H9 (cell line): ENCODE measurements at places on chromosomes 16 and 17. TPM values are rescaled to one million over a fixed set of nuclear protein-coding genes. Genes with fewer than 3 reads are reported as not detected.
A peak's percentile ranks its signal among the peaks of the same experiment; 100 is the strongest.

DNA sequence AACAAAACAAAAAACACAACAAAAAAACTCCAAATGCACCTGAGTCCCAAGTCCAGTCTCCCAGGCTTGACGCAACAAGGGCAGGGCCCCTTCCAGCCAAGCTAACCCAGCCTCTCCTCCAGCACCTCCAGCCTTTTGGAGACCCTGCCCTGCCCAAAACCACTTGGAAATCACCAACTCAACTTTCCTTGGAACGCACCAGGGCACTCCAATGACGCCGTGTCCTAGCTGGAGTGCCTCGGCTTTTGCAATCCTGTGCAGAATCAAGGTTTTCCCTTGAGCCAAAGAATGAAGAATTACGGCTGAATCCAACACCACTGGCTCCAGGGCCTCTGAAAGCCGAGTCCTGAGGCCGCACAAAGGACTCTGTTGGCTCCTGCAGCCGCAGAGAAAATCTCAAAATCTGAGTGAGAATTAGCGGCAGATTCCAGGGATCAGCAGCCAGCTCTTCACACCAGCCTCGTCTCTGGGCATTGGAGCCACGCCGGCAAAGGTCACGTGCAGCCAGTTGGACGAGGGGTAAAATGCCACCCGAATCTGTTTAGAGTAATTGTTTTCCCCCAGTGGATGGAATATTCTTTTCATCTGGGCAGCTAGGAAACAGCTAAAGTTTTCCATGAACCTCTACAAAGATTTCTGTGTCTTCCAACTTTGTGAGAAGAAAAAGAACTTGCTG, 9.7 kb upstream of the BAIAP2 start:
- DNase-seq = no peak

DNA sequence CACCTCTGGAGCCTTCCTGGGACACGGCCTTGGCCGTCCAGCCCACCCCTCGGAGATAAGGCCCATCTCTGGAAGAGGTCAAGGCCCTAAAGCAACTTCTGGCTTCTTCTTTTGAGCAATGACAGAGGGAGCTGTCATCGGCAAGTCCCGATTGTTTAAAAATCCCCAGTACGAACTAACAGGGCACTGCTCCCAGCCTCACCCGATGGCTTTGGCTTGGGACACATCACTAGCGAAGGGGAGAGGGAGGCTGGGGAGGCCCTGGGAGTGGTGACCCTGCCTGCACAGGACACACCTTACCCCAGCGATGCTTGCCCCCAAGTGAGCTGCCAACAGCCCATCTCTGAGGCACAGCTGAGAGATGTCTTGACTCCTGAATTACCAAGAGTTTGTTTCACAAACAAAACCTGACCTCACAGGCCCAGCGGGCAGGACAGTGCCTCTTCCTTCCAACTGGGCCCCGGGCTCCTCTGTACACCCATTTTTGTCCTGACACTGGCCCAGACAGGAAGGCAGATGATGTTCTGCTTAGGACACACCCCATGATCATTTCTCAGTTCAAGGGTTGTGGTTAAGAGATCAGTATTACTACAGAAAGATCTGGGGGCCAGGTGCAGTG, 4.8 kb downstream of the SYNGR2 start:
- DNase-seq = no peak

GRCh38 chr16:6165330-6165979, 1067.9 kb upstream of the EEF2KMT start:
- DNase-seq = no peak

- no peak for DNase-seq
Observed at GRCh38 chr17:58537266-58537665, 22.8 kb upstream of the MTMR4 start.

- no peak for DNase-seq
Observed at GRCh38 chr16:76421571-76421970, 144.4 kb downstream of the CNTNAP4 start.

DNA sequence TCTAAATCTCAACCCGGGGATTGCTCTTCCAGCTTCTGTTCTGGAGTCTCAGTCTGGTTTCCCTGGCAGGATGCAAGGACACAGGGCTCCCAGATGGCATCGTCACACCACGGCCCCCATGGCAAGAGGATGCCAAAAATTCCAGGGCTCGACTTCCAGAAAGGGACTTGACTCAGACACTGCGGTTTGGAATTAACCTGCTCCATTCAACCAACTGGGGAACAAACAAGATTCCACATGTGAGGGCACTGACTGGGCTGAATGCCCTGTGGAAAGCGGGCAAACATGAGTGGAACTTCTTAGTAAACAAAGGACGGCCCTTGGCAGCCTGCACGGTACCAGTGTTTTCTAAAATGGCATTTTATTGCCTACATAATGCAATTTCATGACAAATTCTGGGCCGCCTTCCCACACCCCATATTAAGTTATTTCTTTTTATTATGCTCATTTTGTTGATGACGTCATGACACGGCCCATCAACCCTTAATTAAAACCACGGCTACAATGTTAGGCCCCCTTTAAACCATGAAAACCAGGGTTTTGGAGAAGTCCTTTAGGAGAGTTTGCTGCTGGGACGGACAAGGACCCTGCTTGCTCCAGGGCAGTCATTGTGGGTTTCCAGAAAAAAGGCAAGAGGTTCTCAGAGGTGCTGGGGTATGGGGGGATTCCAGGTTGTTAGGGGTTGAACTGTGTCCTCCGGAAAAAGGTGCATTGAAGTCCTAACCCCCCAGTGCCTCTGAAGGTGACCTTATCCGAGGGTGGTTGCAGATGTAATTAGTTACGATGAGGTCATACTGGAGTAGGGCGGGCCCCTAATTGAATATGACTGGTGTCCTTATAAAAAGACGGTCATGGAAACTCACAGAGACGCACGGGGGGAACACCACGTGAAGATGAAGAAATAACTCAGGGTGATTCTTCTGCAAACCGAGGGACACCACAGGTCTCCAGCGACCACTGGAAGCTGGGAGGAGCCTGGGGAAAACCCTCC, 205.6 kb downstream of the FOXL1 start:
- no peak for DNase-seq

GRCh38 chr16:4454623-4455022, 19.8 kb downstream of the NMRAL1 start:
- peak; percentile 47 for DNase-seq

GRCh38 chr17:15943971-15944758, 765 bp upstream of the ADORA2B start:
- no peak for DNase-seq

DNA sequence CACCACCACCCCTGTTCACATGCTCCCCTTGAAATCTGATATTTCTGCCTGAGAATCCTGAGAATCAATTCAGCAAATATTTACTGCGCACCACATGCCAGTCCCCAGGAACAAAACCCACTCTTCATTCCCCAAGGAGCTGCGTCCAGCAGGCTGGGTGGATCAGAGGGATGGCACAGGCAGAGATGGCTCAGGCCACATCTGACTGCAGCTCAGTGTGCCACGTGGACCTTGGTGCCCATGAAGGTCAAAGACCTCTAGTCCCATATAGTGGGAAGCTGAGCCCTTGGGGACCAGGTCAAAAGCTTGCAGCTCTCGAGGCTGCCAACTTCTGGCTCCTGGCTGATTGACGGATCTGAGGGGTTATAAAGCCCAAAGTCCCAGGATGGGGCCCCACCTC, 31.8 kb downstream of the CD300LF start:
- no peak for DNase-seq

- no peak for DNase-seq
Observed at GRCh38 chr16:79938575-79938974, 338.0 kb upstream of the MAF start.

DNA sequence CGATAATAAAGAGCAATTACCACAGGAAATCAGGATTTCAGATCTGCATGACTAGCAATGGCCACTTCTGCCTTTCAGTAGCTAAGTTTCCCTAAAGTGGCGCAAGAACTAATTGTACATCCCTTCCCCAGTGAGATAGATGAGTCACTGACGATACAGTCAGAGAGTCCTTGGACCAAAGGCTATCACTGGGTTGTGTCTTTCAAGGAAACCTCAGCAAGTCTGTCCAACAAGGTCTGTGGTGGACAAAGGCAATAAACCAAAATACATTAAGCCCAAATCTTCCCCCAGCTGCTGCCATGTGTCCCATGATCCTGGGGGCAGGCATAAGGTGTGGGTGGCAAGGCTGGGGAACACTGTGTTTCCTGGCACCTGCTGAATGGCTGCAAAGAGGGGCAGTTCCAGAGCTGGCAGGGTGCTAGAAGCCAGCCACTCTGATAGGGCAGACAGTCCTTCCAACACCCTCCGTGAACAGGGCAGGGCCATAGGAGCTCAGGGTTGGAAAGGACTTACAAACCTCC, 20.5 kb upstream of the MTMR4 start:
- DNase-seq = peak; percentile 26

GRCh38 chr16:19446886-19447285, 29.2 kb downstream of the TMC5 start:
- DNase-seq = no peak

GRCh38 chr17:7833795-7834541, at the start of gene KDM6B:
Gene KDM6B, plus strand, starts transcription at chr17:7834217. Its CDS starts 11,338 bp downstream, at chr17:7845555.
- DNase-seq = peak; percentile 97

- no peak for DNase-seq
Observed at GRCh38 chr16:89132194-89133005, 38.7 kb downstream of the ACSF3 start.

- DNase-seq = no peak
Observed at GRCh38 chr17:69222707-69223258, 5.8 kb downstream of the ABCA10 start.

The TMEM238L gene
- not detected in 2 replicates for total RNA-seq

The MMP25 gene
- total RNA-seq = 13.5 and 14.2 TPM in 2 replicates

The KRT13 gene
- not detected in 2 replicates for total RNA-seq

The TBC1D3 gene
- not detected in 2 replicates for total RNA-seq

The SLC52A1 gene
- total RNA-seq = 0.15 and 0.17 TPM in 2 replicates

The C1QTNF8 gene
- not detected in 2 replicates for total RNA-seq

The TMEM132E gene
- 0.15 and 0.42 TPM in 2 replicates for total RNA-seq

The PRSS53 gene
- 2.8 and 3.6 TPM in 2 replicates for total RNA-seq

The SOST gene
- not detected in 2 replicates for total RNA-seq
